Gastrocnemius medialis (tissue), 4 donors: ENCODE measurements at places on chromosomes 5 and 9. TPM values are rescaled to one million over a fixed set of nuclear protein-coding genes. Genes with fewer than 3 reads are reported as not detected.
A peak's percentile ranks its signal among the peaks of the same experiment; 100 is the strongest.

GRCh38 chr9:25889661-25890060 lies 211.4 kb upstream of the TUSC1 start:
- H3K36me3 ChIP-seq: no peaks in the 10 kb centered on the region
- no peak overlapping the region for H3K4me3 ChIP-seq
- DNase-seq: no peak
- no peaks in the 10 kb centered on the region for H3K4me1 ChIP-seq

DNA sequence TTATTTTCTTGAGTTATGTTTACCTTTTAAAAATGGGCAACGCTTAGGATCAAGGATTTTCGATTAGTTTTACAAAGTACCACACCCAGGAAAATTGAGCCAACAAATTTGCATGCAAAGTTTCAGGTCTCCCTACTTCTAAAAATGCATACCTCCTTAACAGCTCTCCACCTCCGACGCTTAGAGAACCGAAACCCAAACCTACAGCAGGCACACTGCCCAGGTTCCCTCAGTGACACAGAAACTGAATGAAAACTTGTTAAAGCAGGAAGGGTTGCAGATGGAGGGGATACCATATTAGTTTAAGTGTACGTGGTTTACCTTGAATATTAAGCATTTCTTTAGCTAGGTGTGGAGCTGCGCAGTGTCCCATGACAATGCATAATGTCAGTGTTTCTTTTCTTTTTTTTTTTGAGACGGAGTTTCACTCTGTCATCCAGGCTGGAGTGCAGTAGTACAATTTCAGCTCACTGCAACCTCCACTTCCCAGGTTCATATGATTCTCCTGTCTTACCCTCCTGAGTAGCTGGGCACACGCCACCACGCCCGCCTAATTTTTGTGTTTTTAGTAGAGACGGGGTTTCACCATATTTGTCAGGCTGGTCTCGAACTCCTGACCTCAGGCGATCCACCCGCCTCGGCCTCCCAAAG lies 1.6 kb upstream of the SUB1 start:
- no peak for DNase-seq
- no peaks in the 10 kb centered on the region for H3K27me3 ChIP-seq
- no peak overlapping the region for H3K27ac ChIP-seq
- H3K36me3 ChIP-seq: no peaks in the 10 kb centered on the region
- peaks cover 21% of the 10 kb centered on the region for H3K4me1 ChIP-seq

- no peak for DNase-seq
- no peaks in the 10 kb centered on the region for H3K36me3 ChIP-seq
- no peaks in the 10 kb centered on the region for H3K4me1 ChIP-seq
- H3K27ac ChIP-seq: no peak overlapping the region
Observed at GRCh38 chr5:43204958-43205357, 12.9 kb downstream of the NIM1K start.

- H3K27ac ChIP-seq: peak overlapping the region; percentile 89
- H3K4me3 ChIP-seq: no peak overlapping the region
- H3K36me3 ChIP-seq: peaks cover 23% of the 10 kb centered on the region
- DNase-seq: no peak
- H3K4me1 ChIP-seq: peaks cover 22% of the 10 kb centered on the region
Observed at GRCh38 chr5:139600336-139600949, 39.3 kb downstream of the UBE2D2 start.

GRCh38 chr5:20470997-20471396 lies 483.0 kb upstream of the CDH18 start:
- H3K27ac ChIP-seq: no peak overlapping the region
- no peaks in the 10 kb centered on the region for H3K36me3 ChIP-seq
- H3K4me3 ChIP-seq: no peak overlapping the region
- no peaks in the 10 kb centered on the region for H3K27me3 ChIP-seq

GRCh38 chr9:104386013-104386412 lies 118.0 kb upstream of the OR13F1 start:
- DNase-seq: no peak
- no peaks in the 10 kb centered on the region for H3K27me3 ChIP-seq
- H3K4me3 ChIP-seq: no peak overlapping the region
- no peaks in the 10 kb centered on the region for H3K4me1 ChIP-seq
- no peaks in the 10 kb centered on the region for H3K36me3 ChIP-seq
- H3K27ac ChIP-seq: no peak overlapping the region

- H3K27me3 ChIP-seq: no peaks in the 10 kb centered on the region
- DNase-seq: peak; percentile 80
- H3K36me3 ChIP-seq: no peaks in the 10 kb centered on the region
Observed at GRCh38 chr9:37800631-37801286, at the start of gene DCAF10. Gene DCAF10, plus strand, starts transcription at chr9:37800797. Its CDS starts 70 bp downstream, at chr9:37800867.

DNA sequence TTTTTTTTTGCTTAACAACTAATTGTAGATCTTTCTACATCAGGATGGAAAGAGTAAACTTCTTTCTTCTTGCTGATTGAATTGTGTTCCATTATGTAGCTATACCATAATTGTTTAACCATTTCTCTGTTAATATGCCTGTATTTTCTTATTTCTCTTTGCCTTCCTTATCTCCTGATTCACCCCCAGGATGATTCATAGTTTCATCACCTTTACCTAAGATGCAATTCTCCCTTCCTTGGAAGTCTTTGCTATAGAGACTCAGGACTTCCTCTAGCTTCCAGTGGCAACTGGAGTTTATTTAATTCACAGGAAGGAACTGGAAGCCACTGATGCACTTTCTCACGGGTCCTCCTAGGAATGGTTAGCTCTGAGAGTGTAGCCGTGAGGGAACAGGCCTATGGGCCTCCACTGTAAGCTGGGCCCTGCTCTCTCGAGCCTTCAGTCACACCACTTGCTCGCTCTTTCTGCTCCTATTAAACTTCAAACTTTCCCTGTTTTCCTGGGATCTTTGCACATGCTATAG lies 83.1 kb downstream of the FGF1 start:
- peak overlapping the region; percentile 24 for H3K27ac ChIP-seq
- no peaks in the 10 kb centered on the region for H3K27me3 ChIP-seq
- no peak for DNase-seq
- H3K4me1 ChIP-seq: peaks cover 18% of the 10 kb centered on the region
- no peaks in the 10 kb centered on the region for H3K36me3 ChIP-seq
- H3K4me3 ChIP-seq: no peak overlapping the region

GRCh38 chr5:66757219-66757833 lies 161.1 kb downstream of the MAST4 start:
- H3K27ac ChIP-seq: no peak overlapping the region
- no peak for DNase-seq
- H3K4me1 ChIP-seq: no peaks in the 10 kb centered on the region
- no peaks in the 10 kb centered on the region for H3K36me3 ChIP-seq
- no peak overlapping the region for H3K4me3 ChIP-seq

DNA sequence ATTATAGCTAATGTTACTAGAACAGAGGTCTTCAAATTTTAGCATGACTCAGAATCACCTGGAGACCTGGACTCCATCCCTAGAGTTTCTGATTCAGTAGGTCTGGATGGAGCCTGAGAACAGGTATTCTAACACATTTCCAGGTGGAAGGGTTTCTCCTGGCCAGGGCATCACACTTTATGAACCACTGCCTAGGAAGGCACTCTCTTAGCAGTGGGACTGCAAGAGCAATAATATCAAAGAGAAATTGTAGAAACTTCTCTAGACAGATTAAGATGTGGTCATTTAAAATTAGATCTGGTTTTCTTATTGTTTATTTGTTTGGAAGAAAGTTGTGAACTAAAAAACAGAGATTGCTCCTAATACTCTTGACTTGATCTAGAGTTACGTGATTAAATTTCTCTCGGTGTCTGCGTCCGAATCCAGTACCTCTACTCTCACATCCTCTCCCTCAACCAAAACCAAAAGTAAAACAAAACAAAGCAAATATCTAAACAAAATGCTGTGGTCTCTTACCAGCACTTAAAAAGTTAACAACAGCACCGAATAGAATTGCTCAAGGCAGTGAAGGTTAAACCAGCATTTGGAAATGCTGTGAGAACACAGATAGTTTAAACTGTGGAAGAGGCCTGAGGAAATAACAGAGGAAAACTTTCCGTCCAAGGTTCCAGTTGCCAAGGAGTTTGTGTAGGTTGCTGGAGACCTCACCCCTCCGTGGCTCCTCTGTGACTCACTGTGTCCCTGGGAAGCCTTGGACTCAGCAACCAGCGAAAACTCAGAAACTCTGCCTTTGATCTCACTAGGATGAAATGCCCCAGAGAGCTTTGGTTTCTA lies 193.4 kb downstream of the ARRDC3 start:
- H3K4me3 ChIP-seq: peak overlapping the region; percentile 29
- peak overlapping the region; percentile 56 for H3K27ac ChIP-seq
- no peaks in the 10 kb centered on the region for H3K4me1 ChIP-seq
- no peak for DNase-seq

GRCh38 chr5:151904909-151905308 lies 19.7 kb downstream of the GLRA1 start:
- DNase-seq: no peak
- no peaks in the 10 kb centered on the region for H3K4me1 ChIP-seq
- H3K4me3 ChIP-seq: no peak overlapping the region
- H3K36me3 ChIP-seq: no peaks in the 10 kb centered on the region

GRCh38 chr5:124061663-124062062 lies 549.7 kb downstream of the CSNK1G3 start:
- no peak overlapping the region for H3K4me3 ChIP-seq
- no peaks in the 10 kb centered on the region for H3K27me3 ChIP-seq
- no peak for DNase-seq

DNA sequence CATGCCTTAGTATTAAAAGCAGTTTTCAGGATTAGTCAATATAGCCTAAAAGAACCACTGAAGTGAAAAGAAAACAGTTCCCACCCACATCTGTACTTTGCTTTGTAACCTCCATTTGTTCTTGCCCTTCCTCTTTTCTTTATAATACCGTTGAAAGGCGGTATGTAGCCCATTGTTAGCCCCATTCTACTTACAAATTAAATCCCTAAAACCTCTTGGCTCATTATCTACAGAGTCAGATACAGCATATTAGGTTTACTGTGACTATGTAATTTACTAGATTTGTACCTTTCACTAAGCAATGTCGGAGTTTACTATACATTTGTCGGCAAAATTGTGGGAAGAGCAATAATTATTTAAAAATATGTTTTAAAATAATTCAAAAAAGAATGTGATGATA lies 17.3 kb downstream of the ALDH1A1 start:
- no peaks in the 10 kb centered on the region for H3K27me3 ChIP-seq
- no peak overlapping the region for H3K27ac ChIP-seq
- no peaks in the 10 kb centered on the region for H3K36me3 ChIP-seq
- peaks cover 4% of the 10 kb centered on the region for H3K4me1 ChIP-seq

DNA sequence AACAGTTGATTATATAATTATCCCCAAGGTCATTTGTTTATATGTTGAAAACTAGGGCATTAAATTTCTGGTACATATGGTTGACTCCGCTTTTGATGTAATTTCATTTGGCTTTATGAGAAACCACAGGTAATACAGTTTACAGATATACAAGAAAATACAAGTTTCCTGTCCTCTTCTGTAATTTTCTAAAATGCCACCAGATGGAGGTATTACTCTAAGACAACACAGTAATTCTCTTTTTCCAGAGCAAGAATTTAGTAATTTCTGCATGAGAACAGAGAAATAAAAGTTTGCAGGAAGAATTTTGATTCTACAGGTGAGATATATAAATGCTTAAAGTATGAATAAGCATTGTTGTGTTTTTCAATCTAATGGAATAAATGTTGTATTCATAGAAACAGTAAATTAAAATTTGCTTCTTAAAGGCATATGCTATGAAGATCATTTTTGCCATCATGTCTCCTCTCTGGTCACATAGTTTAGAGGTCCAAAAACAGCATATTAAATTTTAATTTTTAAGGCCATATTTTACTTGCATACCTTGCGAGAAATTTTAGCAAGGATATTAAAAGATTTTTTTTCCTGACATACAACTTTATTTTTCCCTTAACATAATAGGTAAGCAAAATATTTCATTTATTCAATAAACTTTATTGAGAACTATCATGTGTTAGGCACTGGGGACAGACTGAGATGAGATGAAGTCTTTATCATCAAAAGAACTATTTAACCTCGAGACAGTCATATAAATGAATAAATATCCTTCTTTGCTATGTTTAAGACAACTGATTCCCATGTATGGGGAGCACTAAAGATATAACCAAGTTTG lies 22.7 kb downstream of the CHD1 start:
- H3K36me3 ChIP-seq: no peaks in the 10 kb centered on the region

DNA sequence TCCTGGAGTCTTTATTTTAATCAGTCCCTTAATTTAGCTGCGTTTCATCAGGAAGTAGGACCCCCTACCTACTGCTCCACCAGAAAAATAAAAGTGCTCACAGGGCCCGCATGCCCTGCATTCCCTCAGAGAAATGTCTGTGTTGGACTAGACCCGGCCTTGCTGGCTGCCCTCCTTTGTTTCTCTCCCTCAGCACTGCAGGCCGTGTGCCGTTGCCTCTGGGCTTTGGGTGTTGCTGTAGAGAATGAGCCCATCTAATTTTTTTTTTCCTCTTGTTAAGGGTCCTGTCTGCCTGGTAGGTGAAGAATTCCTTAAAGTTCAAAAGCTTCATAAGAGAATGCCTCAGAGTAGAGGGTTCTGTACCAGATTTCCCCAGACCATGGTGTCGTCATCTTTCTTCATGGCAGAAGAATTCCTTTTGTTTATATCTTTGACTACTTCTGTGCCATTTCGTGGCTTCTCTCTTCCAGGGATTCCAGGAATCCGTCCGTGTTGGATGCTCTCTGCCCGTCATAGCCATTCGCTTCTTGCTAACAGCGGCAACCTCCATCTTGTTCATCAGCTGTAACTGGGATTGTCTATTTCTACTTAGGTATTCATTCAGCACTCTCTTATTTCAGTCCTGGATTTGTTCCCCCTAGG lies 49.8 kb upstream of the ANGPTL2 start:
- DNase-seq: no peak
- no peak overlapping the region for H3K4me3 ChIP-seq
- H3K4me1 ChIP-seq: no peaks in the 10 kb centered on the region
- no peak overlapping the region for H3K27ac ChIP-seq
- no peaks in the 10 kb centered on the region for H3K36me3 ChIP-seq

The OTP gene
- not detected for total RNA-seq

The PCDHGB2 gene
- total RNA-seq: 2.2 TPM

The MAMDC2 gene
- total RNA-seq: 8.5 TPM

The MIGA2 gene
- 18.3 TPM for total RNA-seq

The RNF224 gene
- not detected for total RNA-seq

The EIF4E1B gene
- not detected for total RNA-seq

The TCOF1 gene
- 31.7 TPM for total RNA-seq

The GABRG2 gene
- not detected for total RNA-seq

The PCA3 gene
- total RNA-seq: not detected

The SPATA6L gene
- total RNA-seq: 0.39 TPM

The TRPM3 gene
- total RNA-seq: 0.66 TPM

The PCDHB9 gene
- 3.0 TPM for total RNA-seq

The RAB24 gene
- 17.3 TPM for total RNA-seq

The MEGF10 gene
- 6.7 TPM for total RNA-seq

The ADGRV1 gene
- not detected for total RNA-seq

The VCAN gene
- 29.9 TPM for total RNA-seq
